ENCODE measurements at places on chromosomes 12 and 14.

GRCh38 chr12:53333289-53333688 is 2.9 kb downstream of the SP7 start:
- DNase-seq, result no peak

DNA sequence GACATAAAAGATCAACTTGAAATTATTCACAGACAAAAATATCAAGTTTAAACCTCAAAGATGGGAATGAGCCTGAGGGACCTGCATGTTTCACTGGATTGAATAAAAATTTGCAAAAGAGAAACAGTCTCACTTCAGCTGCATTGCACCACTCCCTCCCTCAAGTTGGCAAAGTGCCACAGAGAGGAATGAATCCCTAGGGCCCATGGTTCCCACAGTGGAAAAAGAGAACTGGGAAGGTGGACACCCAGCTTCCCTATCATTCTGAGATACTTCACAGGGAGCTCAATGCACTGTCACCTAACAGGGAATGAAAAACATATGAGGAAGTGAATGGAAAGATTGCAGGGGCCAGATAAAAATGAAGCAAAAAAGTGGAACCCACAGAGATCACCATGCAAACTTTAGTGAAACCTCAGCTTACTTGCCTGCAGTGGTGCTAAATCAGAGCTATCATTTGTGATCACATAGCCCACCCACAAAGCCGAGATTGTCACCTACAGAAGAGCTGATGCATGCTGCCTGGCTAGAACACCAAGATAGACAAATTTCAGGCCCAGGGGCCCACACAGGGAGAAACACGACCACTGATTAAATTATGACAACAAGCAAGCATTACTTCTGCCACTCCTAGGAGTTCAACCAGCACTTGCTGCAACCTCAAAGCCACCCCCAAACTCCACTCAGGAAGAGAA is 911.3 kb downstream of the LRFN5 start:
- no peak for DNase-seq

- no peak for DNase-seq
Measured at GRCh38 chr12:20800160-20800559, 10.3 kb upstream of the SLCO1B3 start.

DNA sequence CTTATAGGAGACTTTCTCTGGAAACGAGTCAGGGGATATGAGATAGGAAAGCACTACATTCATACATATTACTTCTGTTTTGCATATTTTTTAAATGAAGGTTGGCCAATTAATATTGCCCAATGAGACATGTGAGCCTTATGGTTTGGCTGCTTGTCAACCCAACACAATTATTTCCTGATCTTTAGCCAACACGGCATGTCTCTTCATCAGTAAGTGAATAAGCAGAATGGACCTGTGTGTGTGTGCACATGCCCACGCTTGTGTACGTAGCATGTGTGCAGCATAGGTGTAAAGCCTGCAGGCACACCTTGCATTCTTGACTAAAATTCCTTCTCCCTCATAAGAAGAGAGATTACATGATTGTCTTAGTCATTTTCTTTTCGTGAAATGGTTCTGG is 88.3 kb downstream of the STON2 start:
- no peak for DNase-seq

GRCh38 chr12:108380382-108380781 is 41.3 kb upstream of the CMKLR1 start:
- no peak for DNase-seq

GRCh38 chr12:121008347-121009098 is 7.8 kb downstream of the C12orf43 start:
- no peak for DNase-seq

GRCh38 chr12:53941187-53941586 is 2.6 kb downstream of the HOXC13 start:
- DNase-seq, result no peak

DNA sequence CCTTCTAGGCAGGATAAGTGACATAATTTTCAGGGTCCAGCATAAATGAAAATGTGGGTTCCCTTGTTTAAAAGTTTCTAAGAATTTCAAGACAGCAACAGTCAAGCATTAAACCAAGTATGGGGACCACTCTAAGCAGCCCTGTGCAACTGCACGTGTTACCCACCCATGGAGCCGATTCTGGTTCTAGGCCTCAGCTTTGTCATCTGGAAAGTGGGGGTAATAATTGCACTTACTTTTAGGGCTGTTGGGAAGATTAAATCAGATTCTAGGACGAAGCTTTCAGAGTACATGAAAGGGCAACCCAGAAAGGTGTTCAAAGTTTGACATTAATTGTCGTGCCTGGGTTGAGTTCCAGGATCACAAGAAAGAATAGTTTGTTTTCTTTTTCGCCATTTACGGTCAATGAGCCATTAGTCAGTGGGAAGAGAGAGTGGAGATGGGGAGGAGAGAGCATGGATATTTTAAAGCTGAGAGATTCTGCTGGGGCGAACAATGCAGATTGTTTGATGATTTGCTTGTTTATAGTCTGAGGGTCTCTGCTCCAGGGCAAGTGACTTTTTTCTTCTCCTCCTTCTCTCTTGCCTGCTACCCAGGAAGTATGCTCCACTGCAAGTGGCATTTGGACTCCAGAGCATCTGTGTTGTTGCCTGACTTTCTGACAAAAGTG is 10.7 kb upstream of the PPFIBP1 start:
- no peak for DNase-seq

- DNase-seq, result no peak
Measured at GRCh38 chr12:16796168-16796567, 190.2 kb upstream of the LMO3 start.

DNA sequence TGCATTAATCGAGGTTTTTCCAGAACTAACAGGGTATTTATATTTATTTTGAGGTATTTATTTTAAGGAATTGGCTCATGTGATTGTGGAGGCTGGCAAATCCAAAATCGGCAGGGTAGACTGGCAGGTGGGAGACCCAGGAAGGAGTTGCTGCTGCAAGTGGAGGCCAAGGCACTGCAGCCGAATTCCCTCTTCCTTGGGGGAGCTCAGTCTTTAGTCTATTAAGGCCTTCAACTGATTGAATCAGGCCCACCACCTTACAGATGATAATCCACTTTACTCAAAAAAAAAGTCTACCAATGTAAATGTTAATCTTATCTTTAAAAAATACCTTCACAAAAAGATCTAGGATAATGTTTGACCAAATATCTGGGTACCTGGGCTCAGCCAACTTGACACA is 1.2 kb upstream of the OAS2 start:
- DNase-seq, result no peak

DNA sequence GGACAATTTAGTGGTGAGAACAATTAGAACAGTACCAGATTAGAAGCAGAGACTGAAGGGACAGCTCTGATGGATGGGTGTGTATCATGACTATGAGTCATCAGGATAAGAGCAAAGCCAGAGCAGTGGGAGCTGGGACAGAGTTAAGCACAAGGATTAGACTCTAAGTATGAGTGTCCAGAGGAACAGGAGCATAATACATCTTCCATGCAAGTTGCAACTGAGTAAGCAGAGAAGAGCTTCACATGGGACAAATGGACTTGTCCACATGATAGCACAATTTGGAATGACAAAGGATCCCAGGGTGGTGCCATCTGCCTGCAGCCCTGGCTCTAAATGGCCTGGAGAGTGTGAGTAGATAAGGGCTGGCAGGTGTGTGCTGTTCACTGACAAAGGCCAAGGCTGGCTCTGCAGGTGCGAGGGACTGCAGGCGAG is 226.4 kb upstream of the CAND1 start:
- DNase-seq, result no peak

GRCh38 chr14:50697659-50698290 is 29.7 kb upstream of the SAV1 start:
- no peak for DNase-seq

DNA sequence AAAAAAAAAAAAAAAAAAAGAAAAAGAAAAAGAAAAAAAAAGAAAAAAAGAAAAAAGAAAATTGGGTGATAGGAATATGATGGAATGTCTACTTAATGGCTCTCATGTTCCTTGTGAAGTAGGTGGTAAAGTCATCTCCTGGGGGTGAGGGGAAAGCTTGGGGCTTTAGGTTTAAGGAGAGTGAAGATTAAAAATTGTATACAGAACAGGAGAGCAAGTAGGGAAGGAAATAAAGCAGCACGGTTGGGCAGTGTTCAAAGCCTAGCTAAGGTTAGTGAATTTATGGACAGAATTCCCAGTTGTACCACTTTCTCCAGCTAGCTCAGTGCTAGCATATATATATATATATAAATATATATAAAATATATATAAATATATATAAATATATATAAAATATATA is 40.0 kb upstream of the SLC2A13 start:
- no peak for DNase-seq

GRCh38 chr12:95815632-95816212 is 25.2 kb upstream of the NTN4 start:
- DNase-seq, result no peak

DNA sequence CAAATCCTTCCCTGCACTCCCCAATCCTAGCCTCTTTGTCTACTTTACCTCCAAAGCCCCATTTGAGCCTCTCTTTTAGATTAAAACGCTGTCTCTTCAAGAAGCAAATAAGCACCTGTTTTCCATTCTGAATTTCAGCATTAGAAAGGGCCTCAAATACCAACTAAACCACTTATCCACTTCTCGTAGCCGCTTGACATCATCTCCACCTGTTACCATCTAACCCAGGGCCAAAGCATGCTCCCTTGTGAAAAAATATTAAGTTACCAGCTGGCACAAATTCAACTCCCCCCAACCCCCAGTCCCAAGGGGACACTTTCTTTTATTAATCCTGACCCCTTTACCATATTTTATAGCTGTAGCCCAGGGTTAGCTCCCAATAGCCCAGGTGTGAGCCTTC is 43.1 kb downstream of the GPHB5 start:
- no peak for DNase-seq

- DNase-seq, result no peak
Measured at GRCh38 chr12:79322905-79323304, 367.9 kb downstream of the PAWR start.

- DNase-seq, result no peak
Measured at GRCh38 chr12:126069549-126070165, 1004.4 kb downstream of the AACS start.

DNA sequence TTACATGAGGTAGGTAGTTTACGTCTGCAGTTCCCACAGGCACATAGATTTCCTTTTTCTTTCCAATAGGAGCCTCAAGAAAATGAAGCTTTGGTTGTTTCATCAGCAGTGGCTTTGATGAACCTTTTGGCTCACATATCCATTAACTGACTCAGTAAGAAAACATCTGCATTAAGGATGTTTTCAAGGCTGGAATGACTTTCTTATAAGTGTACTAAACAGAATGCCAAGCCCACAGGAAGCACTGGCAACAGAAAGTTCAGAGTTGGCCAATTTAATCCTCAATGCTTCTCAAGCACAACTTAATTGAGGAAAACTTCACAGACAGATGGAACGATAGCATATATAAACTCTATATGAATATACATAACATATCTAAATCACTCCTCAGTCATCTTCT is 63.5 kb downstream of the ST8SIA1 start:
- DNase-seq, result no peak

- DNase-seq, result no peak
Measured at GRCh38 chr14:101451166-101451565, 110.1 kb upstream of the DIO3 start.

GRCh38 chr12:29149691-29150281 is 708 bp downstream of the FAR2 start:
- DNase-seq, result no peak

Data from activated CD8-positive, alpha-beta memory T cell treated with anti-CD3 and anti-CD28 coated beads, Interleukin-2, amount 50 U/mL, for 4 hours (primary cell).